ENCODE measurements at places on chromosomes 12 and 14. TPM values are rescaled to one million over a fixed set of nuclear protein-coding genes. Genes with fewer than 3 reads are reported as not detected.

GRCh38 chr12:25025260-25025659 lies 76.4 kb upstream of the BCAT1 start:
- DNase-seq, result no peak

DNA sequence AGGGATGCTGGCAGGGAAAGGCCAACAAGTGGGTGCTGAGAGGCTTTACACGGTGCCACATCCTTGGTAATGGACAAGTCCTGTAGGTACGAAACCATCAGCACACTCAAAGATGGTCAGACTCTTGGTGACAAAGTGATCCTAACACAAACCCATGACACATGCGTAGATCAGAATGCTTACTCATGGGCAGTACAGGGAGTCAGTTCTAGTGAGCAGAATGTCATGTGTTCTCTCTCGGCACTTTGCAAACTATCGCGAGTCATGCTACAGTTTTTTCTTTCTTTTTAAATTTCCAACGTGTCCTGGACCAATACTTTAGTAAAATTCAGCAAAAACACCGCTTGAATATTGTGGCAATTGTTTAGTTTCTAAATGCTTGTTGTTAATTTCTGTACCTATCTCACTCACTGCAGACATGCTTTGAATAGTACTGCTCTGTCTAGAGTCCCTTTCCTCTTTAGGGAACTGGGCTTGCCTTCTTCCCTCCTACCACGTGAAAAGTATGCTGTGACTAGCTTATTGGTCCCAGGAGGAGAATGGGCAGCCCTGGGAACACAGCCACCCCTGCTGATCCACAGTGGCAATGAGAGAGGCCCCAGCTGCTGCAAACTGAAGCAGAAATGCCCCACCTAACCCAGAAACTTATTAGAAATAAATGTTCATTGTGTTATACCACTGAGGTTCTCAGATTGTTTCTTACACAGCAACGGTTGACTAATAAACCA lies 62.4 kb downstream of the UBR7 start:
- DNase-seq, result no peak

RNF10 gene
- total RNA-seq, result 113 TPM

DNA sequence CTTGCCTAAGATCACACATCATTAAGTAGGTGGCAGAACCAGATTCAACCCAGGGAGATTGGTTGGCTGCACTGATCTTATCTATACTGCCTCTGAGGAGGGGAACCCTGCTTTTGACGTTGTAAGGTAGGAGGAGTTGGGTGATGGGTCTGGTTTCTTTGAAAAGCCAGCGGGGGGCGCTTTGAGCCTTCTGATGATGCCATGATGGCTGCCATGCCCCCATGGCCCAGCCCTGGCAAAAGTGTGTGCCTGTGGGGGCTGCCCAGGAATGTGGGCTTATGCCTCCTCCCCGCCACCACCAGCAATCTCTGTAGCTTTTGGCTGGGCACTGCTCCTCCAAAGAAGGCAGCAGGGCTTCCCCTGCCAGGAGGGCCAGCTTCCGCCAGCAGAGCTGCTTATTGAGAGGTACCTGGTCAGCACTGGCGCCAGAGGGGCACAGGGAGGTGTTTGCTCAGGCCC lies 224.3 kb downstream of the SLC41A2 start:
- DNase-seq, result no peak

PRB2 gene
- total RNA-seq, result not detected

DNA sequence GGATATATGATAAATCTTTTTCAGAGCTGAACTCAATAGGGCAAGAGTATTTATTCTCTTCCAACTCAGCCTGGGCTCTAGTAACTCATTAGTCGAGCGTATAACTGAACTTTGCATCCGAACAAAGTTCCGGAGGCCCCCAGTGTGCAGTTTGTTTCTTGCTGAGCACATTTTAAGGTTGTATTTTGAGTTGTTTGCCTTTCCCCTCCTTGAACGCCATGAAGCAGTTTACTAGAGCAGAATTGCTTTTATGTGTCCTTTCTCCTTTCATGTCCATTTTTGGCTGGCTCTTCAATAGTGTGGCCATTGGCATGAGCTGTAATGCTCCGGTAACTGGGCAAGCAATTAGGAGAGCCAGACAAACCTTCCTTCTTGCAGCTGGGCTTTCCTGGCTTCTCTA lies 105.3 kb downstream of the WIF1 start:
- DNase-seq, result no peak

DNA sequence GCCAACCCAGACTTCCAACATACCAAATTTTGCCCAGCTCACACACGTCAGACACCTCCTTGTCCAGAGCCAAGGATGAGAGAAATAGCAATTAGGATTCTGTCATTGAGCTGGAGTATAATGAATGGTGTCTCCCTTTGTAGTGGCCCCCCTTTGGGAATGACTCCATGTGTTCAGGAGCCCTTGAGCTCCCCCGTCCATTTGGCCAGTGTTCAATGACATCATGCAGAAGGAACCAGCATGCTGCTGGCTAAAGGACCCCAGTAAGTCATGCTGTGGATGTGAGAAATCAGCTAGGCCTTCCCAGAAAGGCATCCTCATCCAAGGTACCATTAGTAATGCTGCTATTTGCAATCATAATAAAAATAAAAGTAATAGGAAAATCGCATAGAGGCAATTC lies 158.8 kb upstream of the SRRM4 start:
- no peak for DNase-seq

GRCh38 chr14:100084591-100084990 lies 19.4 kb downstream of the EVL start:
- no peak for DNase-seq

TAS2R8 gene
- total RNA-seq, result not detected

- no peak for DNase-seq
Observed at GRCh38 chr12:14572401-14572800, 4.7 kb upstream of the PLBD1 start.

GYS2 gene
- 40.9 TPM for total RNA-seq

GRCh38 chr12:77087427-77087826 lies 22.1 kb upstream of the E2F7 start:
- no peak for DNase-seq

DNA sequence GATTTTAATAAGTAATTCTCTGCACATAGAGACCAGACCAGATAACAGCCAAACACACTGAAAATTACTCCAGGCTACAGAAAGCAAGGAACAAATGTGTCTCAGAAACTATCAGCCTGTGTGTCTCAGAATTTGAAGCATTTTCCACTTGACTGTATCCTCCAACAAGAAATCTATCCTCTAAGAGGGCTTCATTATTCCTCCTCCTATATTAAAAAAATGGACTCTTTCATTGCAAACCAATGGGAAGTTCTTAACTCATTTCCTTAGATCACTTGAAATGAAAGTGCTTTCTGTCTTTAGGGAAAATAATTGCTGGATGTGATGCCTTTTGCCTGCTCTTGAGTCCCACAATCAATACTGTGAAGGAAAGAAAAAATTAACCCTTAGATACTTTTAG lies 2.3 kb downstream of the ST8SIA1 start:
- no peak for DNase-seq

B4GALNT3 gene
- total RNA-seq, result 0.30 TPM

LRRC9 gene
- not detected for total RNA-seq

SLC2A3 gene
- total RNA-seq, result 9.4 TPM

GRCh38 chr12:64729909-64730587 lies 29.2 kb downstream of the GNS start:
- DNase-seq, result no peak

HOXC5 gene
- not detected for total RNA-seq

- DNase-seq, result peak; percentile 23
Observed at GRCh38 chr12:131129839-131130238, 176.1 kb downstream of the ADGRD1 start.

DNA sequence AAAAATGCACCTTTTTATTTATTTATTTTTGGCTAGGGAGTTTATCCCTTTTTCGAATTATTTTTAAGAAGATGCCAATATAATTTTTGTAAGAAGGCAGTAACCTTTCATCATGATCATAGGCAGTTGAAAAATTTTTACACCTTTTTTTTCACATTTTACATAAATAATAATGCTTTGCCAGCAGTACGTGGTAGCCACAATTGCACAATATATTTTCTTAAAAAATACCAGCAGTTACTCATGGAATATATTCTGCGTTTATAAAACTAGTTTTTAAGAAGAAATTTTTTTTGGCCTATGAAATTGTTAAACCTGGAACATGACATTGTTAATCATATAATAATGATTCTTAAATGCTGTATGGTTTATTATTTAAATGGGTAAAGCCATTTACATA lies 14.9 kb upstream of the SNAPC1 start:
- no peak for DNase-seq

PRH2 gene
- not detected for total RNA-seq

RD3L gene
- not detected for total RNA-seq

DNA sequence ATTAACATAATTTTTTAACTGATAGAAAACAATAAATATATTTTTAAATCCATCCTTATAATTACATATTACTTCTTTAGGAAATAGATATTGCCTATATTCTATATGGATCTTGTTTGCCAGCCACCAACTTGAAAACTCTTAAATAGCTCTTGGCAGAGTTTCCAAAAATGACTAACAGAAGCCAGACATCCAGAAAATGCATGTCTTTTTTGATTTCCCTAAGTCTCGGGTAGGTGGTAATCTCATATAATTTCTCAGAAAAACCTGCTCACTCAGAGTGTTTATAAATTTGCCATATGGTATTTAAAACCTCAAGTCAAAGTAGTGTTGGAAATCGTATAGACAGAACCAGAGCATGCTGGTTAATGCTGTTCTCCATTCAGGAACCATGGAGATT lies 360.4 kb upstream of the FOXG1 start:
- DNase-seq, result no peak

Measured in left lobe of liver (tissue), 2 donors.